ENCODE measurements at places on chromosomes 16 and 17. TPM values are rescaled to one million over a fixed set of nuclear protein-coding genes. Genes with fewer than 3 reads are reported as not detected.

Gene IRF8
- total RNA-seq, result 0.19 TPM

Gene ARHGAP23
- 24.9 TPM for total RNA-seq

GRCh38 chr16:80585764-80586163, 45.0 kb downstream of the DYNLRB2 start:
- no peak for DNase-seq

DNA sequence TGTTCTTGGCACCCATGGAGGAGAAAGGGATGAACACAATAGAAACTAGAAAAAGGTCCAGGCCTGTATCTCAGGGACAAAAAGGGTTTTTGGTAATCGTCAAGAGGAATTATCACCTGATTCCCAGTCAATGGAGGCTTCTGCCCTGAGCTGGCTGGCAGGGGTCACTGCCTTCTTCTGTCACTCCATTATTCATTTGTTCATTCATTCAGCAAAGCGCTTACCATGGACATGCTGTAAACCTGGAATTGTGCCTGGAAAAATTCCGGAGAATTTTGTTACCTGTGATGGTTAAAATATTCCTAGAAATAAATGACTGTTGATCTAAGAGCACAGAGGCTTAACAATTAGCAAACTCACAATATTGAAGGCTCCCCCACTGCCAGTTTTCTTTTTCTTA, 212.3 kb downstream of the SHISA9 start:
- DNase-seq, result no peak

GRCh38 chr16:88635671-88636319, 2.6 kb upstream of the IL17C start:
- no peak for DNase-seq

Data from A673 (cell line).